ENCODE measurements at places on chromosomes 13 and 19.

GRCh38 chr19:8206147-8207087 is 2.8 kb upstream of the CERS4 start:
- no peak for DNase-seq

DNA sequence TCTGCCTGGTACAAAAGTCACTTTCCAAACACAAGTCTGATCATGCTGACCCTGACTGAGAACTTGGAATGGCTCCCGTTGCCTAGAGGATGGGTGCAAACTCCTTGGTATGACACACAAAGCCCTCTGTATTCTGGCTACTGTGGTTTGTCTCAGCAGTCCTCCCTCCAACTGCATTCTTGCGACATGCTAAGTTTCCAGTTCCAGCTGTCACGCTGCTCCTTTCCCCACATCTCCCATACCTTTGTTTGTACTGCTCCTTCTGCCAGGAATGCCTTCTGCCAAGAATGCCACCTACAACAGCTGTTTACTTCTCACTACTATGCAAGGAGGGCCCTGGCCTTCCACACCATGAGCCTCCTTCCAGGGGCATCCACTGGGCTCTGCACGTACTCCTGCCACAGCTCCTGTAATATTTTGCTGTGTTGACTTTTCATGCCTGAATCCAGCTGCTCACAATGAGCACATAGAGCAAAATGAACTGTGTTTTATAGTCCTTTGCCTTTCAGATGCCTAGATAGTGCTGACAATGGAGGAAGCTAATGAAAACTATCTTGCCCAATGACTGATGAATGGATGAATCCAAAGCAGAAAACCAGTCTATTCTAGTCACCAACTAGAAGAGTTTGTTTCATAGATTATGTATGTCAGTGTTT is 543.7 kb downstream of the EFNB2 start:
- DNase-seq = no peak

DNA sequence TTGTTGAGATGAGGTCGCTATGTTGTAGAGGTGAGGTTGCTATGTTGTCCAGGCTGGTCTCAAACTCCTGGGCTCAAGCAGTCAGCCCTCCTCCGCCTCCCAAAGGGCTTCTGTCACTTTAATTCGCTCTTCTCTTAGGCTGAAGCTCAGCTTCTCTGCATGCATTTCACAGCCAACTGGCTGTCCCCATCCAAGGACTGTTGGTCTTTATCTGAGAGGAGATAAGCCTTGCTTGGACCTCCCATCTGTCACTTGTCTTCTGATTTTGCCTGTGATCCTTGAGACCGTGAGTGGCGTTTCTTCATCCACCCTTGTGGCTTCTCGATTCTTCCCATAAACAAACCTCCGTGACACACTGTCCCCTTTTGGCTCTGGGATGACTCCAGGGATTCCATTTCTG is 24.4 kb downstream of the CERS1 start:
- DNase-seq = no peak

DNA sequence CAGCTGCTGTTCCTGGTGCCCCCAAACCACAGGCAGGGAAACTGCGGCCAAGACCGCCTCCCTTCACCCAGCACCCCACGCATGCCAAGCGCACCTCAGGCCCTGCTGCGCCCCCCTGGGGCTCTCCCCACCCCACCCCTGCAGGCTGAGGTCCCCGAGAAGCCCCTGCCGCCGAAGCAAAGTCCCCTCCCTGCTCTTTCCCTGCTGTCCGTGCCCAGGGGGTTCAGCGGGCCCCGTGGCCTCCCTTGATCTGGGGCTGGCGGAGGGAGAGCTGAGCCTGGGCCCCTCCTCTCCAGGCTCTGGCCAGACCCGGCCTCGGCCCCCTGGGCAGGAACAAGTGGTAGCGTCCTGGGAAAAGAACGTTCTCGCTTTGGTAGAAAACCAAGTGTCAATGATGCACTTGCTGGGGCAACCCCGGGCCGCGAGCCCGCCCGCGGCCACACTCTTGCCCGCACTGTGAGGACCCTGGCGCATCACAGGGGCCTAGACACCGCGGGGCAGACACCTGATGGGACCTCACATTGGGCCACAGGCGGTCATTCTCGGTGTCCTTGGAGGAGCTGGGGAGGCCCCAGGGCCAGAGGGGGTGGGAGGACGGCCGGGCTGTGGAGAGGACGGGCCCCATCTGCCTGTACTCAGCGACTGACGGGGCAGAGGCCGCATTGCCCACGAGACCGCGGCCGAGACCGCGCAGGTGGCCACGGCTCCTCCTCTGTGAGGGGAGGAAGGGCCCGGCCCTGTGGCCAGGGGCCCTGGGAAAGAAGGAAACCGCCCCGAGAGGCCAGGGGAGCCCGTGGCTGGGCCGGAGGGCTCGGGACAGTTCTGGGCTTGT is 29.0 kb downstream of the GPX4 start:
- no peak for DNase-seq

DNA sequence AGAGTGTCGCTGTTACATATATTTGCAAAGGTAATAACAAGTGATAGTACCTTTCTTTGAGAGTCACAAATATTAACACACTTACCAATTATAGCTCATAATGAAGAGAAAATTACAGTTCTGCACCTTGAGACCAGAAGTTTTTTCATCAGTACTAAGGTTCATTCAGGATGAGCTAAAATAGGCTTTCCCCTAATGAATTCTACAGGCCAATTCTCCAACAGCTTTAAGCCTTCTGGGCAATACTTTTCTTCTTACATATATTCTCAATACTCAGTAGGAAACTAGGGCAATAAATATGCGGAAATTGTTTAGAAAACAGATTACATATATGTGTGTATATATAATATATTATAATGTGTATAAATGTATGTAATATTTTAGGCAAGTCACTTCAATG is 2672.8 kb upstream of the PCDH20 start:
- DNase-seq = no peak

DNA sequence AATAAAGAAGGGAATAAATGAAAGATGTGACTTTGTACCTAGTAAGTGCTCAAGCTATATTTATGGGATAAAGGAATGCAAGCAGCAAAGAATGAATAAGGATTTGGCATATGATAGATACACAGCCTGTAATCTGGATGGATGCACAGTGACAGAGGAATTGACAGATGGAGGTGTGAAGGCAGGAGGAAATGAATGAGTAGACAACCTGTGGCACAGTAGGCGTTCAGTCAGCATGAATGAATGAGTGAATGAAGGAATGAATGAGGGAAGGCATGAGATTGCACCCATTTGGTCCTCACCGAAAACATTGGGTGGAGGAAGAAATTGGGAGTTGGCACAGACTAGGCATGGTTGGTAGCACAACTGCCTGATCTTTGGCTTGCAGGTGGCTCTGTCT is 4.8 kb upstream of the PSMD8 start:
- no peak for DNase-seq

- no peak for DNase-seq
These were observed 544.3 kb downstream of the EFNB2 start for GRCh38 chr13:105991131-105991530.

GRCh38 chr13:47407808-47408207 is 511.0 kb upstream of the HTR2A start:
- no peak for DNase-seq

- no peak for DNase-seq
These were observed 8.2 kb upstream of the ZNF527 start for GRCh38 chr19:37362733-37363132.

- no peak for DNase-seq
These were observed 3.4 kb downstream of the EVI5L start for GRCh38 chr19:7833225-7834099.

- no peak for DNase-seq
These were observed 29.7 kb downstream of the SIAH3 start for GRCh38 chr13:45821811-45822210.

DNA sequence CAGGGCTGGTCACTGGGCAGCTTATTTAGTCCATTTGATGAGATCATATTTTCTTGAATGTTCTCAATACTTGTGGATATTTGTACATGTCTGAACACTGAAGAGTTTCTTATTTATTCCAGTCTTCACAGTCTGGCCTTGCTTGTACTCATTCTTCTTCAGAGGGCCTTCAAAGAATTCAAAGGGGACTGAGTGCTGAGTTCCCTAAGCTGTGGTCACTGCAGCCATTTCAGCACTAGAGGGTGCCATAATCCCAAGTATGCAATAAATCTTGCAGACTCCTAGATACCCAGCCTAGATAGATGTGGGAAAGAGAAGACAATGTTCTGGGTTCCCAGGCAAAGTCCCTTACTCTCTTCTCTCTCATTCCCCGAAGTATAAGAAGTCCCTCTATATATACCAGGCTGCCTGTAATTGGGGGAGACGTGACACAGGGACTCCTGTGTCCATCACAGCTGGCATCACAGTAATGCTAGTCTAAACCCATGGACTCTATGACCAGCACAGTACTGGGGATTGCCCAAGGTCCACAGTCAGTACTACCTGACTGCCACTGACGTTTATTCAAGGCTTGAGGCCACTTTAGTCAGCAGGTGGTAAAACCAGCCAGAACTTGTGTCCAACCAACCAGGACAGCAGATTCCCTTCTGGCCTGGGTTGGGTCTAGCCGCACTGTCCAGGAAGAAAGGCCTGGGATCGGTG is 8.9 kb upstream of the VN1R1 start:
- no peak for DNase-seq

GRCh38 chr13:37014609-37015008 is 14.0 kb downstream of the EXOSC8 start:
- no peak for DNase-seq

DNA sequence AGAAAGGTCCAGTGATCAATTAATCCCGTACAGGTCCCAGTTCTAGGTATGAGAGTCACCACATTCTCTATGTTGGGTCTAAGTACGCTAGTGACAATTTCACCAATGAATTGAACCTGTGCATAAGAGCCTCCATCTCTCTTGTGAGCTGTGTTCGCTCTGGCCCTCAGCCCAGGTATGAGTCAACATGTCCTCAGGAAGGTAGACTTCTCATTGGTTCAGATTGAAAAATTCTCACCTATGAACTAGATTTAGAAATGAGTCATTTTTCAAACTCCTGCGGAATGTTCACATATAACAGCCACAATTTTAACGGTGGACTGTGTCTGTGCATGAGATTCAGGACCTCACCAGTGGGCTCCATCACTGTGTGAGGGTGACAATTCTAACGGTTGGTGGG is 12.7 kb upstream of the ZNF43 start:
- DNase-seq = no peak

GRCh38 chr13:32264407-32264806 is 50.8 kb downstream of the ZAR1L start:
- DNase-seq = no peak

- DNase-seq = no peak
These were observed 144.3 kb upstream of the FRY start for GRCh38 chr13:31887286-31887685.

- DNase-seq = no peak
These were observed 7.1 kb downstream of the LTBP4 start for GRCh38 chr19:40608240-40608621.

DNA sequence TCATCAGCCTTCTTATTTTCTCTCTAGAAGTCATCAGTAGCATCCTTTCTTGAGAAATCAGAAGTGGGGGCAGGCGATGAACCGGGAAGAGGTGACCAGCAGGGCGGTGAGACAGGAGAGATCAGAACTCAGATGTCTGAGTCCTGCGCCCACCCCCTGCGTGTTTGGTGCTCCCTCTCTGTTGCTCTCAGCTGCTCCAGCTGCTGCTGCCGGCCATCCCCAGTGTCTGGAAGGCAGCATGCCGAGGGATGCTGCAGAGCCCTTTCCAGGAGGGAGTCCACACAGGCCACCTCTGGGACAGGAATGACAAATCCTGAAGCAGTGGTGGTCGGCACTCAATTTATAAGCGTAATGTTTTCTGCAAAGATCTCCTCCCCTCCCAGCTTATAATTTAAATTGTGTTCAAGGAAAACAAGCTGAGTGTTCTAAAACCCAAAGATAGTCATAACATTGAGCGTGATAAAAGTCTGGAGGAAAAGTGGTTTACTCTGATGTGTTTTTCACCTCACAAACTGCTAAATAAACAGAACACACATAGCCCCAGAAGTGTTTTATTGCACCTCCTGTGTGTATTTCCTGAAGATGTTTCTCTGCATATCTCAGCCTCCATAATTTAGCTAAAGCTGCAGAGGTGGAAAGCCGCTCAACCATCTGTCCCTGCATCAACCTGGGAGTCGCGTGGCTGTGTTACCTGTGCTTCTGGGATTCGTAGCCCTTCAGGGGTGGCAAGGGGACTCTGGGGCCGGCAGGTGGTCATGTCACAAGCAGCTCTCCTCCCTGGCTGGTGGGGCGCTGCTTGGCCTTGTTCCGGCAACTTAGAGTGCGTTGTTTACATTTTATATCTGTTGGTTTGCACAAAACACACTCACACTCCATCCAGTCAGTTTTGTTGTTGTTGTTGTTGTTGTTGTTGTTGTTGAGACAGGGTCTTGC is 191.2 kb downstream of the USP12 start:
- no peak for DNase-seq

DNA sequence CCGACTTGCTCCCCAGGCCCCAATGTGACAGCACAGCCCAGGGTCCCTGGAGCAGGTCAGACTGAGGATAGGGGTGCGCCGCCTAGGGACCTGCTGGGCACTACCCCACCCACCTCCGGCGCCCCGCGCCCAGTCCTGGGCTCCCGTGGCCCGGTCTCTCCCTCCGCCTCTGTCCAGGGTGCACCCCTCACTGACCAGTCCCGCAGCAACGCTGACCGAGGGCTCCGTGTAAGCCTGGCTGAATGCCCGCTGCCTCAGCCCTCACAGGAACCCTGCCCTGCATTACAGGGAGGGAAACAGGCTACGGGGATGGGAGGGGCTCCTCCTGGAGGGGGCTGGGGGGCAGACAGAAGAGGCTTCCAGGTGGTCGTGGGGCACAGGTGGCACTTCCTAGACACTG is 31.7 kb downstream of the GPX4 start:
- DNase-seq = no peak

DNA sequence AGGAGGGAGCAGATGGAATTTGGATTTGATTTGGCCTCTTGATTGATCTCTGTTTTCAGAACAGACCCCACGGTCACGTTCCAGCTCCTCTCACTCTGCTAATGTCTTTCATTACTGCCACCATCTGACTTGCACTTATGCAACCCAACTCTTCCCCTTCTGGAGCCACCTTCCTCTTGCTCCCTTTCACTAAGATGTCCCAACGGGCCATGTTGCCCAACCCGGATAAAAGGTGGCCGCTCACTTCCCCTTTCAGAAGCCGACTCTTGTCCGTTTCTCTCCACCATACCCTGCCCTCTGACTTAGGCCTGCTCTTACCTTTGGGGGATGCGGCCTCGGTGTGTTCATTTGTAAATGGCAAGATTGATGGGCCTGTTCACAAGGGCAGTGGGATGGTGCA is 27.4 kb upstream of the CYP4F8 start:
- no peak for DNase-seq

GRCh38 chr13:41648314-41648935 is 191.1 kb downstream of the RGCC start:
- DNase-seq = no peak

- peak; percentile 48 for DNase-seq
These were observed 7.5 kb upstream of the LIN7B start for GRCh38 chr19:49106648-49107135.

All from activated T-helper 1 cell treated with anti-CD3 and anti-CD28 coated beads, Interleukin-2, amount 50 U/mL, for 16 hours (primary cell).